ENCODE measurements at places on chromosomes 3 and 15. TPM values are rescaled to one million over a fixed set of nuclear protein-coding genes. Genes with fewer than 3 reads are reported as not detected.

The PRSS50 gene
- 2.4 TPM for polyA plus RNA-seq

The RETNLB gene
- polyA plus RNA-seq = not detected

The MOBP gene
- polyA plus RNA-seq = not detected

The ZNF385D gene
- 16.3 TPM for polyA plus RNA-seq

The SLC24A5 gene
- polyA plus RNA-seq = 0.52 TPM

The LSMEM2 gene
- 0.54 TPM for polyA plus RNA-seq

Measured in right renal cortex interstitium (tissue), 3 donors.